C1 segment of cervical spinal cord (tissue), 14 donors: ENCODE measurements at places on chromosomes 7 and 10.
A peak's percentile ranks its signal among the peaks of the same experiment; 100 is the strongest.

DNA sequence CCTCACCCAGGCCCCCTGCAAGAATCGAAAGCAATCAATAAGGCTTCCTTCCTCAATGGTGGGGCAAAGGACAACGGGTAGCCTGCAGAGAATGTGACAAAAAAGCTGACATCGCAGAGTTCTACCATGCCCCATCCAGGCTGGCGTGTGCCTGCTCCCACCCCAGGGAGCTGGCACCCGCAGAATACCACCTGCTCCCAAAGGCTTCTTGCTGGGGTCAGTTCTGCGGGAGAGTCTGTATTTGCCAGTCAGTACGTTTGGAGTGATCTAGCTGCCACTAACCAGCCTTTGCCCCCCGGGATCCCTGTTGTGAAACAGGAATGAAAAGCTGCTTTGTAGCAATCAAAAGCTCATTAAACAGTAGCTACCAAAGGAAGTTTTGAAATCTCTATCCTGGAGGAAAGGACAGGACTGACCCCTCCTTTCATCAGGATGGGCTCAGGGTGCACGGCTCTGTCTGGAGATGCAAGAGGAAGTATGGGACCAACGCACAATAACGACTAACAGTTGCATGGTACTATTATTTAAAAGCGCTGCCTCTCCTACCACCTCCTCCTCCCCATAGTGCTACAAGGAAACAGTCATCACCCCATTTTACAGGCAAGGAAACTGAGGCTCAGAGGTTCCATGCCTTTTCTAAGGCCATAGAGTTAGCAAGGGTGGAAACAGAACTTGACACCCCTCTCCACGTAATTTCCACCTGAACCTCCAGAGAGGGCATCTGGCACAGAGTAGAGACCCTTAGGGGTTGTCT is 67.0 kb downstream of the FGFR2 start:
- DNase-seq, result no peak

GRCh38 chr7:98807068-98808048 is 62.5 kb downstream of the TMEM130 start:
- no peak for DNase-seq

GRCh38 chr7:128831178-128831993 is 1.2 kb downstream of the FLNC start:
- peak; percentile 53 for DNase-seq

DNA sequence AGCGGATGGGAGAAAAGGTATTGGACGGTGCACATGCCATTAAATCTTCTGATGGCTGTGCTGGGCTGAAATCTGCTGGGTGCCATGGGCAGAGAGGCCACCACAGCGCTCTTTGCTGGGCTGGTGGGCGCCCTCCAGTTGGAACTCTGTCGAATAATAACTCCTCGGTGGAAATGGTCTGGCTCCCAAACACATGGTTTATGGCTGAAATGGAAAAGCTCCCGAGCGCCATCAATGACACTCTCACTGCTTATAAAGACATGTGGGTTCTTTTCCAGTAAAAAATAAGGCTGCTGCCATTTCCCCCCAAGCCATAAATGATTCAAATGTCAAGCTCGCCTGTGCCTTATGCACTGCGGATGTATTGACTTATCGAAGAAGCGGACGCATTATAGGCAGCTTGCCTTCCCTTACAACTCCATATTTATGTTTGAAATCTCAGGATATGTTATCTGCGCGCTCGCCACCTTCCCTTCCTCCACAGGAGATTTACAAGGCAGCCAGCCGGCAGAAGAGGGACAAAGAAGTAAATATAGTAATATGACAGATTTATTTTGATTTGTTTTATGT is 239.0 kb upstream of the MKI67 start:
- DNase-seq, result no peak

DNA sequence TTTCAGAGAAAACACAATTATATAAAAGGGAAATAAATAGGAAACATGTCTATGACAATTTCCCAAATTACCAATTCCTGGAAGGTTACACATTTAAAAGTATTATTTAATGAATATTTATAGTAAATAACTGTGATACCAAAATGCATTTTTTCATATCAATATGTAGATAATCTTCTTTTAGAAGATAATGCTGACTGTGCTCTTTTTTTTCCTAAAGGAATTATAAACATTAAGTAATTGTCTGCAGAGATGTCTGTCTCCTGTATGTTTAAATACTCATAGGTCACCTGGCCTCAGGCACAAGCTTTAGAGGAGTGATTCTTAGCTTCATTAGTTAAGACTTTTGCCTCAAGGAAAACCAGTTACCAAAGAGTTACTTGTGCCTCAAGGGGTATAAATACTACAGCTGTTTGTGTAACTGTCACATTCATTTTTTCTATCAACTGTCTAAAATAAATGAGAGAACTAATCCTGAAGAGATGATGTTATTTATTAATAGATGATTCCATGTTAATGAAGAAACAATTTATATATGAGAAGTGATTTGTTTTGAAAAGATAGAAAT is 77.1 kb downstream of the DNAJC1 start:
- DNase-seq, result no peak

DNA sequence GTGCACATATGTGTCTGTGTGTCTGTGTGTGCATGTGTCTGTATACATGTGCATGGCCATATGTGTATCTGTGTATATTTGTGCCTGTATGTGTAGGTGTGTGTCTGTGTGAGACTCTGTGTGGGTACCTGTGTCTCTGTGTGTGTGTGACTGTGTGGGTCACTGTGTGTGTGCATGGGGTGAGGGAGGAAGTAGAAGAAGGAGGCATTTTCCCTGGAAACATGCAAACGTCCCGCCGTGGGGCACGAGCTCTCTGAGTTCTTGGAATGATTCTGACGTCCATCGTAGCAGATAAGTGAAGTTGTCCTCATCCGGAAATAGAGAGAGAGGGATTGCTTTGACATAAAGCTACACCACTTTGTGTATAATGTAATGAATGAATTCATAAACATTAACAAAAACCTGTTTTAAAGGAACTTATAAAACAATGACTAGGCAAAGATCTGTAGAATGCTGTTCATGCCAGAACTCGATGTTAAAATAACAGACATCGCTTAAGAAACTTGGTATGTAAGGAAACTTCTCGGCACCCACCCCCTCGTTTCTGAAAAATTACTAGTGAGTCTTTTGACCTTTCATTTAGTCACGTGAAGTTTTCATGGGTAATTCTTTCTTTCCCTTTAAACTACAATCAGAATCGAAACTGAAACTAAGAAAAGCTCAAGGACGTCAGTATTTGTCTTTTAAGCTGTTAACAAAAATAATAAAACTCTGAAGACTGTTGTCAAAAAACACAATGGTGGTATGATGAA is 43.6 kb upstream of the KLF6 start:
- DNase-seq, result no peak

DNA sequence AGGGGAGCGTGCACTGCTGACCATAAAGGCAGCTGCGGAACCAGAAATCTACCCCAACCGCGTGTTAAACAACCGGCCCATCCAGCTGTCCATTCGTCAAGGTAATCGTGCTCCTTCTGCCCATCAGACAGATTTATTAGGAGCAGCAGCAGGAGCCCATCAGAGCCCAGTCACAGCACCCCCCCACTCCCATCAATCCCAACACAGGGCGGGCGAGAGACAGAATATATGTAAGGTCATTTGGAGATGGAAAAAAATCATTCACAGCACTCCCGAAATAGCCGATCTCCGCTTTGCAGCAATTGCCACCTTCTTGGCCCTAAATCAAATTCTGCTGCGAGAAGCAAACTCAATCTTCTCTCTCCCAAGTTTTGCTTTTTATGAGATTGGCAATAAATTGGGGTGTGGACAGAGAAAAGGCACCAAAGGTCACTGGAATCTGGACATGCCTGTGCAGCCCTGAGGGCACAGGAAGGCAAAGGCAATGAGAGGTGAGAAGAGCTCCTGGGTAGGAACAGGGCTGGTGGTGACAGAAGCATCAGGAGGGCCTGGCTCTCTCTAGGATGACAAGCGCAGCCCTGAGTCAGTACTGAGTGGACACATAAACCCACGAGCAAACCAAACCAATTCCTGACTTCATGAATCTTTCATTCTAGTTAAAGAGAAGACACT is 145.0 kb upstream of the ZMIZ1 start:
- DNase-seq, result no peak

- no peak for DNase-seq
Measured at GRCh38 chr7:95723583-95724180, 48.7 kb upstream of the DYNC1I1 start.

- no peak for DNase-seq
Measured at GRCh38 chr7:134520130-134520529, 7.2 kb upstream of the AKR1B10 start.

DNA sequence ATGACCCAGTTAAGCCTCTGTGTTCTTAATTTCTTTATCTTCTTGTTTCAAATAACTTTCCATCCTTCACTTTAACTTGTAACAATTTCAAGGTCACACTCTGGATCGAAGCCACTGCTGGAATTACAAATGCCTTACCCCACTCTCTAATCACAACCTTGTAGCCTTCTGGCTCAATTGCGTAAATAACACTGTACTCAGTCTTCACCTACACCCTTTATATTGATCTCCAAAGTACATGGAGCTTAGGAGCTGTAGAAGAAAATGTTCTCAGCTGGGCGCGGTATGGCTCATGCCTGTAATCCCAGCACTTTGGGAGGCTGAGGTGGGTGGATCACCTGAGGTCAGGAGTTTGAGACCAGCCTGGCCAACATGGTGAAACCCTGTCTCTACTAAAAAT is 164.3 kb upstream of the NPSR1 start:
- no peak for DNase-seq

DNA sequence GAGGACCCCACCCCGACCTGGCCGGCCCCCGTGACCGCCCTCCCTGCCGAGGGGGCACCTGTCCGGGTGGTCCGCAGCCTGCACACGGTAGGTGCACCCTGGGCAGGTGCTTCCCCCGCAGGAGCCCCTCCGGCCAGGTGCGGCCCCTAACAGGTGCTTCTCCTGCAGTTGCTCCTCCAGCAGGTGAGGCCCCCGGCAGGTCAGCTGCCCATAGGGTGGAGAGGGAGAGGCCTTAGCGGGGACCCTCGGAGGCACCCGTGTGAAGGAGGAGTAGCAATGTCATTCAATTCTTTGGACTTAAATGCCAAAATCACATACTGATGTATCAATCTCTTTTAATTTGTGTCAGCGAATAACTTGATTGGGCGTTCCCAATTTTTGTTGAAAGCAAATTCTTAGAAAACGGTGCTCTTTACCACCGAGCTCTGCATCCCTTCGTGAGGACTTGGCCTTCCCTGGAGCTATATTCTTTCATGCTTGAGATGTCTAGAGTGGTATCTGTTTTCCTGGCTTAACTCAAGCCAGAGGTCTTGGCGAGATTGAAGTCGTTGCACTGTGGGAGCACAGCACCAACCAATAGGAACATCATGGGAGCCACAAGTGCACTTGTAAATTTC is 738 bp upstream of the NCAPG2 start:
- no peak for DNase-seq

DNA sequence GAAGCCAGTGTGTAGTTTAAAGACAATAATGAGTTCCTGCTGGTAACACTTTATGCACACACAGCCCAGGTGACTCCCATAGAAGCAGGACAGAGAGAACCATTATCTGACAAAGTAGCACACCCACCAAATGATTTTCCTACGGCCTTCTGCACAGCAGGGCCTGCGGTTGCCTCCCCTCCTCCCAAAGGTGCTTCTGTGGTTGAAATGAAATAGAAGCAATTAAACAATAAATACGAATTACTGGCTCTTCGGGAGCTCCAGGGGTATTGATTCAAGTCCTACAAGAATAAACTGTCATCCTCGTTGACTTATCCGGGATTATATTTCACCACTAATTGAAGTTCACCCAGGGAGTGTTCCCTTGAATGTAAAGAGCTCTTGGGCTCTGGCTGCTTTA is 172.1 kb downstream of the ACTR3B start:
- no peak for DNase-seq

- DNase-seq, result peak; percentile 21
Measured at GRCh38 chr7:14761510-14762296, 140.8 kb downstream of the DGKB start.

GRCh38 chr7:123871998-123872867 is 27.3 kb downstream of the HYAL4 start:
- DNase-seq, result no peak

GRCh38 chr10:30704026-30704600 is 74.6 kb upstream of the LYZL2 start:
- DNase-seq, result no peak

- DNase-seq, result no peak
Measured at GRCh38 chr7:139603282-139603681, 79.8 kb downstream of the CLEC2L start.

DNA sequence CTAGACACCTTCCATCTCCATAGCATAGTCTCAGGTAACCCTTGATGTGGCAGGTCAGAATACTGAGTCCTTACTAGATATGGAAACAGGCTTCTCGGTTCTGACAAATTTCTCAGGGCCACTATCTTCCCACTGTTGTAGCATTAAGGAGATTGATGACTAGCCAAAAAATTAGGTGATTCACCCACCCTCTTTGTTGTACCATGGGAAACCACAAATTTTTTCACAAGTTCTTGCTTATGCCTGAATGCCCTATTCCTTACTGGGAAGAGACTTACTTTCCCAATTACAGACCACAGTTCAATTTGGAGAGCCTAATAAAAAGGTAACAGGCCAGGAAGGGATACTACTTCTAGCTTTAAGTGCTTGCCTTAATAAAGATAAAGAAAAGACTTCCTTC is 948.8 kb downstream of the GRM8 start:
- DNase-seq, result no peak

GRCh38 chr10:113980408-113981087 is 63.1 kb upstream of the ADRB1 start:
- no peak for DNase-seq

- no peak for DNase-seq
Measured at GRCh38 chr10:75399461-75400162, 2.0 kb downstream of the ZNF503 start.

DNA sequence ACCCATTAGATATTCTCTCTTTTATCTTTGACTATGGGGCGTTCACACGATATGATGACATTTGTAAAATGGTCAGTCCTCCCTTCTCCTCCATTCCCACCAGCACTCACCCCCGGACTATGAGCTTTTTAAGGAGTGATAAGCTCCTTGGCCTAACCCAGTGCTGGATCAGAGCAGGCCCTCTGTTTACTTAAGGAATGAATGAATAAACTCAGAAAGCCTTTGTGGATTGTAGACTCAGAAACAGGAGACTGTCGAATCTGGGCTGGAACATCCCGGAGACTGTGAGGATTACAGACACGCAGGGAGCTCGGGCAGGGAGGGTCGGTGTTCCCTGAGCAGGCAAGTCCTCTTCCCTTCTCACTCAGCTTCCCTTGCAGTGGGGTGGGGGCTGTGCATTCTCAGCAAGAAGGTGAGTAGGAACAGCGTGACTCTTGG is 6.8 kb upstream of the ZCCHC24 start:
- no peak for DNase-seq
